Stimulated activated CD4-positive, alpha-beta T cell treated with anti-CD3 and anti-CD28 coated beads, TNF-alpha, amount 100 ng/mL, for 24 hours (primary cell): ENCODE measurements at places on chromosomes 5 and 9.

DNA sequence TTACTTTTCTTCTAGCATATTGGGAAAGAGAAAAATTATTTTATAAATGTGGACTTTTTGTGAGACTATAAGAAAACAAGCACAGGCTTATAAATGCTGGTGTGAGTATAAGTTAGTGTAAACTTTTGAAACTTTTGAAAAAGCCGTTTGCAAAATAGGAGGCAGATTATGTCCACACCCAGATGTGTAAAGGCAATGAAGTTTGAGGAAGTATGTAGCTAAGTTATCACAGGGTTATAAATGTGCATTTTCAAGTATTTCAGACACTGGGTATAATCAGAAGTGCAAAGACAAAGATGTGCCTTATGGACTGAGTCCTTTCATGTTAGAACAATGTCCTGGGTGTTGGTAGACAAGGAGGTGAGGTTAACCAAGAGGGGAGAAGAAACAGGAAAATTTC, 85.5 kb downstream of the ANXA1 start:
- DNase-seq, result no peak

DNA sequence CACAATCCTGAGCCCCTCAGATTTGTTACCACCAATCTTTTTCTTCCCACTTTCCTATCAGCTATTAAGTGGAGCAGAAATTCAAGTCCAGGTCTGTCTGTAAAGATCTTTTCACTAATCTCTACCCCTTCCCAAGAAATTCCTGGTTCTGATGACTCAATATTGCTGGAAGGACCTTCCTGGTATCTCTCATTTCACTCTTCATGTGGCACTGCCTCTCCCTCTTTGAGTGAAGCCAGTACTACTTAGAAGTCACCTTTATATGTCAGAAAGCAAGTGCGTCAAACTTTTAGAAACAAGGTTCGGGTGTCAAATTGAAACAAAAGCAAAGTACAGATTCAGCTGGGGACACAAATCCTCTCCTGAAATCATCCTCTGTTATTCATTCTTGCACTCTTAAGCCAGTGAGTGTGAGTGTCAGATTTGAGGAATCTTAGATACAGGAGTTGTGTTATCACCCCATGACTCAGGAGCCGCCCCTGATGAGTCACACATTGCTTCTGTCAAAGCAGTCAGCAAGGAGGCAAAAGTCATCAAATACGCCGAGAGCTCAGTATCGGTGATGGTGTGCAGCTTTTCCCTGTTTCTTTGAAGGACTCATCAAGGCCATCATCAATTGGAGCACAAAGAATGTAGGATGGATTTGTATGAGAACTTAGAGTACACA, 313.0 kb downstream of the CETN3 start:
- no peak for DNase-seq

- no peak for DNase-seq
Observed at GRCh38 chr5:150626853-150627276, 13.6 kb upstream of the SYNPO start.

DNA sequence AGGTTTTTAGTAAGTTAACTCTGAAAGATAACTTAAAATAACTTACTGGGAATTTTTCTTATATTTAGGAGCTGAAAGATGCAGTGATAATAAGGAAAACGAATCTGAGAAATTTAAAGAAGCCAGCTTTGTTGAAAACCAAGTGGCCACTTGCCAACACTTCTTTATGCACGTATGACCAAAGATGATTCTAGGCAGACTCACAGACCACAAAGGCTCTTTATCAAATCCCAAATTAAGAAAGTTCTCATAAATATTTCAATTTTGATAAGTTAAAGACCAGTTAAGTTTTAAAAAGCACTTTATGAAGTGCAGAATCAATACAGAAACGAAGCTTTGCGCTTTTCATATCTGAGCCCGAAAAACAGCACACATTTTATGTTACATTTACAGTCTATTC, 1.5 kb downstream of the AFF4 start:
- no peak for DNase-seq

- DNase-seq, result no peak
Observed at GRCh38 chr5:66342341-66342880, 198.3 kb downstream of the SREK1 start.

DNA sequence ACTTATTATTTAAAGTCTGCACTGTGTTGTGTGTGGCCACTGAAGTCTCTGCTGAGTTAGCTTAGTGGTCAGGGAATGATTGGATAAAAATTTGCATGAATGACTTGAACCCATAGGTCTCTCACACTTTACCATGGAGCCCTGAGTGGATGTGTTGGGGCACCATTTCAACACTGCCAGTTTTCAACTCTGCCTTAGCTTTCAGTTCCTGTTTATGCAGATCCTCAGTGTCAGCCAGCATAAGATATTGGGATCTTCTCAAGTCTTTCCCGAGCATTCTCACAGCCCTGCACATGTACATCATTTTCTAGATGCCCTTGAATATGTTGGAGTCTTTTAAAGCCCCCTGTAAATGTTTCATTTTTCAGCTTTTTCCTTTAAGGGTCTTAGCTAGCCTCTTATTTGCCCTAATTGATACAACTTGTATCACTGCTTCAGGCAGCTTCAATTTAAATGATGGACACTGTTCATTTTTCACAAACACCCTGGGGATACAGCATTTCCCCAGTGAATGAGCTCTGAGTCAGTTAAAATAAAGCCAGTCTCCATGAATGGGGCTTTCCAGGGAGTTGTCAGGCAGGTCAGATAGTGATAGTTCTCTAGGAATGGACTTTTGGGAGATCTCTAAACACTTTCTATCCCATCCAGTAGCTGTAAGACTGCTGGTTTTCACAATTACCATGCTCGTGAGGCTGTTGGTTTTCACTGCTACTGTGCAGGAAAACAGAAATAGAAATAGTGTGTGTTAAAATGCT, 211.9 kb upstream of the PAPPA start:
- DNase-seq, result no peak

- no peak for DNase-seq
Observed at GRCh38 chr9:4831119-4831518, 38.4 kb downstream of the RCL1 start.
